ENCODE measurements at places on chromosomes 7 and 10.

DNA sequence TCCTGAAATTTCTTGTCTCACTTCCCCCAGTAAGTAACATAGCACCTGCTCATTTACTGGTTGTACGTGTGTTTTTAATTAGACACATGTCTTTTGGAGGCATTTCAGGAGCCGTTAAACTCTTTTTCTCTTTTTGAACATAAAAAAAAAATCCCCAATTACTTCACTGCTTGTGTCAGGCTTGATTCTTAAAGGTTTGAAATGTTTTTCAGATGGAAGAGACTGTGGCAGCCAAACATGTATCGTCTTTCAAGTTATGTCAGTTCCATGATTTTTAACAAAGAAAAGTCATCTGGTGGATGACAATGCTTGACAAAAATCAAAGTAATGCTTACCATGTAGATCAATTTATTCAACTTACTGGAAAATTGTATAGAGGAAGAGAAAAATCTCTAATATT is 585.8 kb downstream of the GATA3 start:
- no peak for DNase-seq

- no peak for DNase-seq
Observed at GRCh38 chr7:82598958-82599357, 155.4 kb upstream of the CACNA2D1 start.

DNA sequence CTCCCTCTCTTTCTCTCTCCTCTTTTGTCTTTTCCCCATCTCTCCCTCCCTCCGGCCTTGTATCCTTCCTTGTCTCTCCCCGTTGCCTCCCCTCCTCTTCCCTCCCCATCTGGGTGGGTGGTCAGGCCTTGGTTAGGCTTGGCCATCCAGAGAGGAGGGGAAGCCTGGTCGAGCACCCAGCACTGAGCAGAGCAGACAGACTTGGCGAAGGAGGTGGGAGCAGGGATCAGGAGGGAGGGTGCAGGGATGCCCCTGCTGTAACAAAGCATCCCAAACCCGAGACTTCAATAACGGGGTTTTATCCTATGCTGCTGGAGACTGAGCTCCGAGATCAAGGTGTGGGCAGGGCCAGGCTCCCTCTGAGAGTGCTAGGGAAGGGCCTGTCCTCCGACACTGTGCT is 97.3 kb downstream of the PAXIP1 start:
- DNase-seq = no peak

DNA sequence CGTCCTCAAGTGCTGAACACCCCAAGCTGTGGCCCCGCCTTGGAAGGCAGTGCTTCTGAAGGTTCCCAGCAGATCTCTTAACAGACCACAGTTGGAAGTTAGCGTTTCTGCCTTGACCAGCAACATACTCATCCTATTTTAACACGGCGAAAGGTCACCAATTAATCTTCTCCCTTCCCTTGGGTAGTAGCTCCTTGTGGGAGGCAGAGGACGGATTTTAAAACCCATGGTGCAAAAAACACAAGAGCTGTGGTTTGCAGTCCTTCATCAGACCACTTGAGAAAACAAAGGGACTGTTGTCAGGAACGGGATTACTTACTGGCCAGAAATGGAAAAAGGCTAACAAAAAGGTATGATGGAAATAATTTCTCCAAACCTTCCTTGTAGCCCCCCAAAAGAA is 87.3 kb downstream of the BEND7 start:
- no peak for DNase-seq

GRCh38 chr10:115171392-115171960 is 78.3 kb downstream of the ATRNL1 start:
- DNase-seq = no peak

DNA sequence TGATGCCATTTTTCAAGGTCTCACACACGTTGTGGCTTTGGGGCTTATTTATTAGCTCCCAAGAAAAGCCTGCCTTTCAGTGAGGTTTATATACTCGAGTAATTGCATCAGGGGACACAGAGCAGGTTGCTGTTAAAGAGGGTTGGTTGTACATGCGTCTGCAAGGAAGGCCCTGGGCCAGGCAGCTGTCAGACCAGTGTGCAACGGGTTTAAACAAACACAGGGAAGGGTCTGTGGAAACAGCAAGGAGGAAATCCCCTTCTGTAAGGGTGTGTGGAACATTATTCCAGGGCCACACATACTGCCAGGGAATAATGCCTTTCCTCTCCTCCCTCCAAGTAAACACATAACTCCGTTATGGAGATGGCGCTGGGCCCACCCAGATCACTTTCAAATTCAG is 1.7 kb upstream of the CHST15 start:
- DNase-seq = no peak

DNA sequence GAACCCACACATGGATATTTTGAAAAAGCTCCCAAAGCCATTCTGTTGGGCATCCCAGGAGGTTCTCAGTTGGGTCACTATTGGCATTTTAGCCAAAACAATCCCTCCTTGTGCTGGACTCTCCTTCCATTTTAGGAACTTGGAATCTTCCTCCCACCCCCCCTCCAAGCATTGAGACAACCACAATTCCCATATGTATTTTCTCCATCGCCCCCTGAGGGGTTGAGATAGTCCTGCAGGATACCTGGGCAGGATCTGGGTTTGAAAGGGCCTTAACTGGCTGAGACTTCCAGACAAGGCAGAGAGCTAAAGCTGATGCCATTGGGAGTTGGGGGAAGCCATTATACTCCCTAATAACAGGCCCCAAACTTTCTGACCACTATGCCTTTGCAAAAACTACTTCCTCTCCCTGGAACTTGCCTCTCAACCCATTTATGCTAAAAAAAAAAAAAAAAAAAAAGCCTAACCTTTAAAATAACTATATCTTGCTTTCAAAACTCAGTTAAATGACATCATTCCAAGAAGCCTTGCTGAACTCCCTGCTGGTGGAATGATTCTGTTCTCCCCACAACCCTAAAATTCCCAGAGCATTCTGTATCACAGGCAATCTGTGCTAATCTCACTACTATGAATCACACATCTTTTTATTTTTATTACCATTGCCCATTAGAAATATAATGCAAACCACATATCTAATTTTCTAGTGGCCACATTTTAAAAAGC is 77.5 kb upstream of the PDE1C start:
- no peak for DNase-seq

GRCh38 chr10:92377962-92378361 is 87.0 kb downstream of the MARCHF5 start:
- DNase-seq = no peak

DNA sequence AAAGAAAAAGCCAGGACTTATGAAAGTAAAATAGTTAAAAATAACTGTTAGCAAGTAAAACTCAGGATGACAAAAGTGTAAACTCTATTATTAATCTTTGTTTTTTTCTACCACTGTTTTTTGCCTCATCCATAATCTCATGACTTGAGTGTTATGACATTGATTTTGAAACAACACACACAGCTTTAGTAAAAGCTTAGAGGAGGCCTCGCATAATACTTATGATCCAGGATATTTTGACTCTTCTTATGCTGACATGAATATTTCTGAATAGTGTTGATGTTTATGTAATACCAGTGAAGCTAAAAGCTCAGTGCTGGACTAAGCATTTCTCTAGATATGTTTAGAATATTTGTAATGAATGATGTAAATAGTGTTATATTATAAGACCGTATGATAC is 10.5 kb downstream of the KAT6B start:
- DNase-seq = no peak

DNA sequence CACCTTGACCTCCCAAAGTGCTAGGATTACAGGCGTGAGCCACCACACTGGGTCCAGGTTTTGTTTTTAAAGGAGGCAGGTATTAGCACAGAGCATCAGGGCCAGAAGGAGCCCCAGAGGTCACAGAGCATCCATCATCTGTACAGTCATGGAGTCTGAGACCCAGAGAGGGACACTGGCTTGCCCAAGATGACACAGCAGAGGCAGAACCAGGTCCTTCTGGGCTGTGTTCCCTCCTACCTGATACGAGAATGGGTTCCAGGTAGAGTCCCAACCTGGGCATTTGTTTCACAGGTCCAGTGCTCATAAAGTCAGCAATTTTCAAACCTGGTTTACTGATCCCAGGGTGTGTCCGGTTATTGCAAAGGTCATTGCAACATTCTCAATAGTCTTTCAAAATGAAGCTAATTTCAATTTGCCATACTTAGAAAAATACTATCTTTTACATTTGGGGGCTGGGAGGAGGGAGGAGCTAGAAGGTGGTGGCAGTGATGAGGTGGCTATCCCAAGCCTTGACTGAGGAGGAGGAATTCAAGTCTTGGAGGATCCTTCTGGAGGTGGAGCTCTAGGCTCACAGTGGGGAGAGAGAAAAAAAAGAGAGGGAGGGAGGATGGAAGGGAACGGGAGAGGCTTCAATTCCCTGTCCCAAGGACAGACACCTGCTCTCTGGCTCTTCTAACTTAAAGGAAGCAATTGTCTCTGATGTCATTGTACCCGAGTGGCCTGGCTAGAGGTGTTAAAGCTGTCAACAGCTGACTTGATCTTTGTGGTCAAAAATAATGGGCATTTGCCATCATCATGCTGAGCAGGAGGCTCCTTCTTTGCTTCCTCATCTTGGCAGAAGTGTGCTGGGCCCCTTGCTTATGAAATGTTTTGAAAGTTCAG is 8.1 kb downstream of the MXI1 start:
- no peak for DNase-seq

- DNase-seq = no peak
Observed at GRCh38 chr10:93463723-93464476, 18.2 kb downstream of the MYOF start.

GRCh38 chr7:77888998-77889397 is 90.4 kb downstream of the PHTF2 start:
- DNase-seq = no peak

- no peak for DNase-seq
Observed at GRCh38 chr7:158123753-158124152, 463.9 kb downstream of the PTPRN2 start.

DNA sequence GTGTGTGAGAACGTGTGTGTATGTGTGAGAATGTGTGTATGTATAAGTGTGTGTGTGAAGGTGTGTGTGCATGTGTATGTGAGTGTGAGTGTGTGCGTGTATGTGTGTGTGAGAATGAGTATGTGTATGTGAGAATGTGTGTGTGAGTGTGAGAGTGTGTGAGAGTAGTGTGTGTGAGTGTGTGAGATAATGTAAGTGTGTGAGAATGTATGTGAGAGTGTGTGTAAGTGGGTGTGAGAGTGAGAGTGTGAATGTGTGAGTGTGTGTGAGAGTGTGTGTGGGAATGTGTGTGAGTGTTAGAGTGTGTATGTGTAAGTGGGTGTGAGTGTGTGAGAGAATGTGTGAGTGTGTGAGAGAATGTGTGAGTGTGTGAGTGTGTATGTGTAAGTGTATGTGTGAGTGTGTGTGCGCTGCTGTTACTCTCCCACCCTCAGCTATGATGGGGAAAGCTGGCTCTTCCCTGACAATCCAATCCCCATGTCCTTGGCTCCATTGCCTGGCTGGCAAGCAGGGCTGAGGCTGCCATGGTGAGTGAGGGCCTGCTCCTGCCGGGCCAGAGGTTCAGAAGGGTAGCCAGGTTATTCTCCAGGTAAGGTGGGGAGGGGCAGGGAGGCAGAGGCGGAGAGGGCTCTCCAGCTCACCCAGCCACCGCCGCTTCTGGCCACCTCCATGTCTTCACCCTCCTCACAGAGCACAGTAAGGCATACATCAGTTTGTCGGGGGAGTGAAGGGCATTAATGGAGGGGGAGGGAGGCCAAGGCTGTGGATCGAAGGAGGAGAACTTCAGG is 72.6 kb upstream of the PCBD1 start:
- DNase-seq = no peak

- DNase-seq = no peak
Observed at GRCh38 chr7:106381252-106381651, 96.5 kb upstream of the NAMPT start.

DNA sequence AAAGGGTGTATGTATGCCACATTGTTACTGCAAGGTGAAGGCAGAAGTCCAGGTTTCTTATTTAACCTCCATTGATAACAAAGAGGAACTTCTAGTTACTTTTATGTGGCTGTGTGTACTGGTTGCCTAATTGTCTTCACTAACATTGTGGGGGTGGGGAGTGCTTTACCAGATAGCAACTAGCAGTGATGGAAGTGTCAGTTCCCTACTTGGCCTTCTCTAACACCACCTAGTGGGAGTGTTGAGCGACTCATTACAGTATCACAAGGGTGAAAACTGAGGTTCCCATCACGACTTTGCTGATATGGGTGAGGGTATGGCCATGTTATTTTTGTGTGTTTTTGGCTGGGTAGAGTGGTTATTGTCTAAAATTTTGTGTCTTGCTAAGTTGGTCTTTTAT is 274.4 kb downstream of the THSD7A start:
- no peak for DNase-seq

DNA sequence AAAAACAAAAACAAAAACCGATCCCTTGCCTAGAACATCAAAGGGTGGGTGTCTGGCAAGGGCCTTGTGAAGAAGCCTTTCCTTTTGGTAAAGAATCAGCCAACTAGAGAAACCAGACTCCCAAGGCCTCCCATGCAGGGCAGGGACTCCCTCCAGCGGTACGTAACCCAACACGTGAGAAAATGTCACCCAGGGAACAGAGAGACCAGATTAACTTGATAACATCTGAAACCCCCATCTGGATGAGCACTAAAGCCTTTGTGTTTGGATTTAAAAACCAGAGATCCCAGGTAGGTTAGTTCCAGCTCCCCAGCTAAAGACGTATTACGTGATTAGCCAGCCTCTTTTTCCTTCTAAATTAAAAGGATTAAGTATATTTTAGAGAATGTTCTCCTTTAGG is 3.0 kb upstream of the HABP2 start:
- no peak for DNase-seq

- no peak for DNase-seq
Observed at GRCh38 chr7:45622058-45622457, 47.9 kb downstream of the ADCY1 start.

DNA sequence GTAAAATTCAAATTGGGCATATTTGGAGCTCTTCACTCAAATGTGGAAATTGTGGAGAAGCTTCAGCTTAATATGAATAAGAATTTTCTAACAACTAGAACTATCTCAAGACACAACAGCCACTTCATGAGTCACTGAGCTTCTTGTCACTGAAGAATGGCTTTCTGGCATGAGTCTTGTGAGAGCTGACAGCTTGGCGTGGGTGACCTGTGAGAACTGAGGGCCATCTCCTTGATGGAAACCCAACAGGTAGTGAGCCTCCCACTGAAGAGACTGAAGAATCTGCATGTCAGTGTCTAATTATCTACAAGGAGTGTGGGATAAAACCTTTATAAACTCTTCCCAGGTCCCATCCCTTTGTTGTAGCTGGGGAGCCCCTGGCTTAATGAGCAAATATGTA is 66.0 kb downstream of the CLEC2L start:
- no peak for DNase-seq

DNA sequence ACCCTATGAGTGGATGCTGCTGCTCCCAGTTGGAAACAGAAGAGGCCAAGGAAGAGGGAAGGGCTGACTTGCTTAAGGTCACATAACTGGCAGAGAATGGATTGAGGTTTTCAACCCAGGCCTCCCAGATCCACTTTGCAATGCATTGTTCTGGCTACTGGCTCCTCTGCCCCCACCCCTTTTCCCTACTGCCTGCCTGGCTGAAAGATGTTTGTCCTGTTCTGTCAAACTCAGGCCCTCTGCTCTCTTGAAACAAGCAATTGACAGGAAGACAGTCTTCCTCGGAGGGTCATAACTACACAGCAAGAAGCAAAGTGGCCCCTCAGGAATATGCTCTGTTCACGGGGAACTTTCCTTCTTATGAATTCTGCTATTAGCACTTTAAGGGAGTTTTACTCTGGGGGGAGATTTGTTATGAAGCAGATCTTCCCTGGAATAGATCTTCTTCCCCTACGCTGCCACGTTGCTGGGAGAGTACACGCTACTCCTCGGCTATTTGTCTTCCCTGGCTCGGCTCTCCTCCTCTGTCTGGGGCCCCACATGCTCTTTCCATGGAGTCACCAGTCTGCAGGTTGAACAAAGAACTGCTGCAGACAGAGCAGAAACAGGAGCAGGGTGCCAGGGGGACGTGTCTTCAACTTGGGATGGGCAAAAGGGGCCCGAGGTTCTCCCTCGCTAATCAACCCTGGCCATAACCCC is 436.1 kb downstream of the TYW1 start:
- DNase-seq = no peak

Data from activated CD8-positive, alpha-beta memory T cell treated with anti-CD3 and anti-CD28 coated beads, Interleukin-2, amount 10 ng/mL, durations not matched to agents 7 days and 5 days (primary cell).